BJ (cell line): ENCODE measurements at places on chromosomes 2 and 18. TPM values are rescaled to one million over a fixed set of nuclear protein-coding genes. Genes with fewer than 3 reads are reported as not detected.
A peak's percentile ranks its signal among the peaks of the same experiment; 100 is the strongest.

The RIT2 gene
- not detected in 2 replicates for polyA plus RNA-seq

The PRSS56 gene
- polyA plus RNA-seq: not detected in 2 replicates

DNA sequence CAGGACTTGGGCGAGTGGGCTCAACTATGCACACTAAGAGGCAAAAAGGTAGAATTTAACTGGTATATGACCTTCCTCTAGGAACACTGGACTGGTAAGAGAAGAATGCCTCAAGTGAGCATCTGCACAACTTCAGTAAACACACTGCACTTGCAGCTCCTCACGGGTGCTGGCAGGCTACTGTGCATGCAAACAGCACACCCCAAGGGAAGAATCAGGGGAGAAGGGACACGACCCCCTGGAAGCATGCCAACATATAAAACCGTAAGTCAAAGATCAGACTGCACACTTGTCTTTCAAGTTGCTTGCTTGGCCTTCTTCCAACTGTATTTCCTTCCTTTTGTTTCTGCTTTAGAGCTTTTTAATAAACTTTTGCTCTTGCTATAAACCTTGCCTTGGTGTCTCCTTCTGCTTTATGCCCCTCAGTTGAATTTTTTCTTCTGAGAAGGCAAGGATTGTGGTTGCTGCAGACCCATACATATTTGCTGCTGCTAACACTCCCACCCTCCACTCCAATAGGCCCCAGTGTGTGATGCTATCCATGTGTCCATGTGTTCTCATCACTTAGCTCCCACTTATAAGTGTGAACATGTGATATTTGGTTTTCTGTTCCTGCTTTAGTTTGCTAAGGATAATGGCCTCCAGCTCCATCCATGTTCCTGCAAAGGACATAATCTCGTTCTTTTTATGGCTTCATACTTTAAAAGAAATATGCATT is 263.7 kb upstream of the SPOPL start:
- DNase-seq: no peak

DNA sequence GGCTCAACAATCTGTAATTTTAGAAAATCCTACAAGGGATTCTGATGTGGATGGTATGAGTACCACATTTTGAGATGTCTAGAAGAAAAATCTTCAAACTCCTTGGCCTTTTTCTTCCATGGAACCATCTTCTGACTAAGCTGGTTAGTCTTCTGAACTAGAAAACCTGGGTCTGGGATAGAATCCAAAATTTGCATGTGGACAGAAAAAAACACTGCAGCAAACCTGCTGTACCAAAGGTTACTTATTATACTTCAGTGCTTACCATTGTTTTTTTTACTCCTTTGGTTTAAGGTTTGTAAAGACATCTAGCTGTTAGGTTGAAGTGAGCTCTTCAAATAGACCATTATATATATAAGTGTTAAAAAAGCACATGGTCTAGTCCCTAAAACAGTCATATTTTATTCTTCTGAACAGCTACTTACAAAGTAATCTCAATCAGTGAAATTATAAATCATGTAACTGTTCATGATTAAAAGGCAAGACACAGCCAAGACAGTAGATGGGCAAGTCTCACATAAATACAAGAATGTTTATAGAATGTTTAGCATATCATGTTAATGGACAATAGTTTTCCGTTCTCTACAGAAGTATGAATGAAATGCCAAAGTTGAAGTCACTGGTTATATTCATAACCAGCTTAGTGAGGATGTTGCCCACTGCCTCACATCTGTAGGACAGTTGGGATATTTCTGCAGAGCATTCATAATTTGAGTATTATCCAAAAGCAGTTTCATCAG is 85.5 kb downstream of the ORC4 start:
- DNase-seq: no peak

DNA sequence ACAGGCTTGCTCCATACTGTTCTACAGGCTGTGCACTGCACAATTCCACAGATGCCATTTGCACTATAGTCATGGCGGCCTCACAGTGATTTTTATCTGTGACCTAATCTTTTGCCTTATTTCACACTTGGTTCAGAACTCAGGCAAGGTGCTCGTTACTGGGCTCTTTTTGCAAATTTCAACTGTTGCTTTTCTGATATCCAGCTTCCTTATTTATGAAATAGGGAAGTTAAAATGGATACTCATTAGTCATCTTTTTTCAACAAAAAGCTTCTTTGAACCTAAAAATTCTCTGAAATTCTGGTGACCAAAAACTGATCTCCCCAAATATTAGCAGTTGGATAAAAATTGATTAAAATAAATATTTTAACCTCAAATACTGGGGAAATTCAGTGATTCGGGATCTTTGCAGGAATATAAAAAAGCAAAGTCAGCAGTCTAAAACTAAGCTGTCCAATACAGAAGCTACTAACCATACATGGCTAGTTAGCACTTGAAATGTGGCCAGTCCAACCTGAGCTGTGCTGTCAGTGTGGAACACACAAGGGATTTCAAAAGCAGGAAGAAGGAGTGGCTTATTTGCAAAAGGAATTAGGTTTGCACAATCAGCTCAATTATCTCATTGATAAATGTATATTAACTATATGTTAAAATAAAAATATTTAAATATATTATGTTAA is 134.4 kb downstream of the COL4A4 start:
- no peak for DNase-seq

- no peak for DNase-seq
Observed at GRCh38 chr2:159375241-159375640, 88.7 kb upstream of the WDSUB1 start.

- no peak for DNase-seq
Observed at GRCh38 chr2:54161660-54162424, 46.4 kb downstream of the ACYP2 start.

DNA sequence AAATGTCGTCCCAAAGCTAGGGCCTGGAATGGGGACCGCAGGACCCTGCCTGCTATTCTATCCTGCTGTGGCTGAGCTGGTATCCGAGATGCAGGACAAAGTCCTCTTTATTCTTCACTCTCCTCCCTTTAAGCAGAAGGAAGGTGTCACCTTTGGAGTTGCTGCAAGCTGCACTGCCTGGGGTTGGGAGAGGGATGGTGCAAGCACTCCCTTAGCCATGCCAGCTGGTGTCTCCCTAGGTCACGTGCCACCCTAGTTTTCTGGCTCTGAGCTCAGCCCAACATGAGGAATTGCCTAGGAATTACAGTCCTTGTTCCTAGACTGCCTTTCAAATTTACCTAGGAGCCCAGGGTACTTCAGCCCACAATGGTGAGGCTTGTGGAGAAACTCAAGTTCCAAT is 21.4 kb upstream of the FAM228A start:
- no peak for DNase-seq

GRCh38 chr18:8952769-8953760 is 149.4 kb upstream of the NDUFV2 start:
- DNase-seq: peak; percentile 88

- no peak for DNase-seq
Observed at GRCh38 chr18:9898792-9899549, 13.2 kb downstream of the TXNDC2 start.
